ENCODE measurements at places on chromosomes 12 and 14. TPM values are rescaled to one million over a fixed set of nuclear protein-coding genes. Genes with fewer than 3 reads are reported as not detected.

DNA sequence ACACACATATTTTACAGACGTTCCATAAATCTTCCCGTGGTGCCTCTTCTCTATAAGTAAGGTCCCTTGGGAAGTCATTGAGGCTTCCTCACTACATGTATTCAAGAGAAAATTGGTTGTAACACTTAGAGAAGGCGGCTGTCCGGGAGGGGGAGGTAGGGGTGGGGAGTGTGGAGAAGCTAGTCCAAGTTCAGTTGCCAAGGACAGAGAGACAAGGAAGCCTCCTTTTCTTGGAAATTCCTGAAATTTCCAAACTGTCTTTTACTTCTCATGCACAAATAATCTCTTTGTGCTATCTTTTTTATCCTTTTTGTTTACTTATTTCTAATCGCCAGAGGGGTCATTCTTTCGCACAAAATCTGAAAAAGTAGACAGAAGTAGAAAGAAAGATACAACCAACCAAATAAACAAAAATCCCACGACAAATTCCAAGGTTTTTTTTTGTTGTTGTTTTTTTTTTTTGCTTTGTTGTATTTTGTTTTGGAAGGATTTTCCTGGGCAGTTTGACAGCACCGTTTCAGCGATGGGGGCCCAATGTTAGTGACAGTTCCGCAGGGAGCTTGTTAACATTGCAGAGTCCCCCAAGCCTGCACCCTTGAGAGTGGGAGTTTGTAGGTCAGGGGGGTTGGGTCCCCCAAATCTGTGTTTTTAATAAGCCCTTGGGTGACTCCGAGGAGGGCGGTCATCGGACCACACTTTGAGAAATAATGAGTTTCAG lies 45.2 kb downstream of the MAP1LC3B2 start:
- DNase-seq, result no peak

DNA sequence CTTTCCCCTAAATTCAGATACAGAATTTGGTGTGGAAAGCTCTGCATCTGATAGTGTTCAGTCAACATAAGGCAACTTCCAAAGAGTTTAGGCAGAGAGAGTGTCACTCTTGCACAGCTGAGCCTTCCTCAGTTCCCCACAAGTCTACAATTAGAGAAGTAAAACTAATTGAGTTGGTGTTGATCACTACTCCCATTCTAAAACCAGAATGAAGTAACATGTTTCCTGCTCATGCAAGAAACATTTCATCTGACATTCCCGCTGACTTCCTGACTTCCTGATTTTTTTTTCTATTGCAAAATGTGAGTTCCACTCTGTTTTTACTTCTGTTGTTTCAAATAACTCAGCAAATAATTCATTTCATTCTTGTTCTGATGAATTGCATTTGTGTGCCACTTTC lies 271.0 kb downstream of the ALG10B start:
- no peak for DNase-seq

DNA sequence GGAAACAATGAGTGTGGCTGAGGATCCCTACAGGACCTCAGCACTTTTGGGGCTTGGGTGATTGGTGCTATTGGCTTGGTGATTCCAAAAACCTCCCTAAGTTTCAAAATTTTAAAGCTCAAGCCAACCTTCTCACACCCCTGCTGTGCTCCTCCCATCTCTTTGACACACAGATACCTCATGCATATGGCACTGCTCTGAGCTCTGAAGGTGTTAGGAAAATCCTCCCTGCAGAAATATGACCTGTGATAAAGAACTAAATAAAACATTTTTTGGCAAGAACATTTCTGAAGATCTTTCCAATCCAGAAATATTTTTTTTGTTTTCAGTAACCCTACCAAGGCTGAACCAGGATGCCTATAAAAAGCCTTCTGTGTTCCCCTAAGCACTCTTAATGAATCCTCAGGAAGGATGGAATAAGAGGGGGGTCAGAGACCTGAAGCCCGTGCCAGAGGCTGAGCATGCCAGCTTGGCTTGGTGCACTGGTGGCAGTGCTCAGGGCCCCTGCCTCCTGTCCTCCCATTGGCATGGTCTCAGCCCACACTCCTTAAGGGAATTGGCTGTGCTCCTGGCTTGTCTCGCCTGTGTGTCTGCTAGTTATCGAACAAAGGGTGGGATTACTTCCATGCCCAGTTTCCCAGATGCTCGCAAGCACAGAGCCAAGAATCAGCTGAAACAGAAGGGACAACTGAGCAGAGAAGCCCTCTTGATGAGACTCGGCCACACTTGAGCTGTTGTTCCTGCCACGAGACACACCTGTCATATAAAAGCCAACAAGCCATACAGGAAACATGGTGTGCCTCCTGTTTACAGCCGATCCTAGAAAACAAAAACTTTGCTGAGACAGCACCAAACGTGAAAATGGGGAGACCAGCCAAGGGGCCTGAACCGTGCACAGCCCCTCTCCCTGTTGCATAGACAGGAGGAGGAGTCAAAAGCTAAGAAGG lies 132.7 kb upstream of the EEA1 start:
- DNase-seq, result no peak

DNA sequence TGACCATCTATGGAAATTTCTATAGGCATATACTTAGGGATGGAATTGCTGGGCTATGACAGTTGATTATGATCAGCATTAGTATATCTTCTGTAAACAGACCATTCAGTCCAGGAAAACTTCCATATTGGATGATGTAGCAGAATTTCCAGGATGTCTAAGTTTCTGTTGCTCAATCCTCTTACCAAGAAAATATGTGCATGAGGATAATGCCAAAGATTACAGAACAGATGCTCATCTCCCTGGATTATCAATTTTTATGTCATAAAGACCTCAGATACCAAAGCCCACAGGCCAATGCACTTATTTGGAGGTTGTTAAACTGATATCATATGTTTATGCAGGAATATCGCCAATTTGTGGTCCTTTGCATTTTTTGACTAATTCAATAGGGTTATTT lies 354.4 kb upstream of the FLRT2 start:
- DNase-seq, result no peak

- no peak for DNase-seq
Measured at GRCh38 chr12:41468341-41468740, 280.2 kb downstream of the PDZRN4 start.

- DNase-seq, result no peak
Measured at GRCh38 chr14:49991491-49991890, 98.6 kb downstream of the ARF6 start.

- DNase-seq, result no peak
Measured at GRCh38 chr14:39417014-39417413, 15.2 kb downstream of the FBXO33 start.

DNA sequence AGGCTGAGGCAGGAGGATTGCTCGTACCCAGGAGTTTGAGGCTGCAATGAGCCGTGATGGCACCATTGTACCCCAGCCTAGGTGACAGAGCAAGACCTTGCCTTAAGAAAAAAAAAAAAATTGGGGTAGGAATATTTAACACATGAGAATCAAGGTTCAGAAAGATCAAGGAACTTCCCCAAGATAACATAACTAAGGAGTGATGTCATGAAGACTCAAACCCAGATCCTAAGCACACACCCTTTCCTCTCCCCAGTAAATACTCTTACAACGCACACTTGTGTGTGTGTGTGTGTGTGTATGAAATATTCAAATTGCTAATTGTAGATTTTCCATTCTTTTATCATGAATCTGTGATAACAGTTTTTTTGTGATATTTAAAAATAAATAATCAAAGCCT lies 90.6 kb upstream of the NUDT4 start:
- DNase-seq, result no peak

GRCh38 chr12:88408823-88409222 lies 171.4 kb downstream of the KITLG start:
- no peak for DNase-seq

GRCh38 chr12:15194456-15195368 lies 26.5 kb downstream of the RERG start:
- no peak for DNase-seq

DNA sequence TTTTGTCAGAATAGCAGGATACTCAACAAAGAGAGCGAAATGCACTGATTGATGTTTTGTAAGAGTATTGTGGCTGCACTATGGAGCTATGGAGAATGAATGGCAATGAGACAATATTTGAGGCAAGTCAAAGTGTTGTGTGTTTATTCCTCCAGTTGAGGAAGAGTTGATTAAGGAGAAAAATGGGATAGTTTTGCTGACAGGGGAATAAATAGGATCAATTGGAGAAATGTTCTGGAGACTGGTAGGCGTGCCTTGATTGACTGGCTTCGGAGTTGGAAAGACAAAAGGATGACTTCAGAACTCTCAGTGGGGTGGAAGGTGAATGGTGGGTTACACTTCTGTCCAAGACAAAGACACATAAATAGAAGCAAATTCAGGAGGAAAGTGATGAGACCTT lies 1254.9 kb upstream of the TMEM132C start:
- no peak for DNase-seq

DNA sequence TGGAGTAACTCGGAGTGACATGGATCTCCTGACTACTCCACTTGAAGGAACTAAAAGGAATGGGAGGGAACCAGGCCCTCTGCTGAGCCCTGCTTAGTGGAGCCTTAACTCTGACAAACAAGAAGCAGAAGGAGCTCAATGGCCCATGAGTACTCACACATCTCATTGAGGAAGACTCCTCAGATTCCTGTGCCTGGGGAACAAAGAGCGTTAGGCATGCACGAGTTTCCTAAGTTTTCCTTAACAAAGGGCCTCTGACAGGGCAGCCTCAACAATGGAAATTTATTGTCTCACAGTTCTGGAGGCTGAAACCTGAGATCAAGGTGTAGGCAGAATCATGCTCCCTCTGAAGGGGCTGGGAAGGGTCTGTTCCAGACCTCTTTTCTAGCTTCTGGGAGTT lies 185.7 kb upstream of the NTF3 start:
- no peak for DNase-seq

GRCh38 chr12:63897931-63898330 lies 53.4 kb downstream of the SRGAP1 start:
- DNase-seq, result peak; percentile 13

- DNase-seq, result no peak
Measured at GRCh38 chr12:72296389-72296788, 24.2 kb downstream of the TRHDE start.

PTCSC3 gene
- not detected for total RNA-seq

RD3L gene
- total RNA-seq, result not detected

TOMM20L gene
- total RNA-seq, result not detected

FAR2 gene
- total RNA-seq, result 16.2 TPM
